ENCODE measurements at places on chromosomes 5 and 9.

- no peak overlapping the region for H3K4me3 ChIP-seq
- no peak overlapping the region for H3K27ac ChIP-seq
- no peaks in the 10 kb centered on the region for H3K27me3 ChIP-seq
- no peaks in the 10 kb centered on the region for H3K36me3 ChIP-seq
- DNase-seq = no peak
These were observed 181.5 kb upstream of the TYRP1 start for GRCh38 chr9:12511726-12512125.

- no peaks in the 10 kb centered on the region for H3K27me3 ChIP-seq
- H3K4me1 ChIP-seq = no peaks in the 10 kb centered on the region
- no peak overlapping the region for H3K27ac ChIP-seq
These were observed 32.3 kb downstream of the ACOT12 start for GRCh38 chr5:81361600-81361999.

GRCh38 chr5:7087719-7088297, 308.1 kb upstream of the ADCY2 start:
- no peak overlapping the region for H3K27ac ChIP-seq
- H3K27me3 ChIP-seq = no peaks in the 10 kb centered on the region
- no peaks in the 10 kb centered on the region for H3K4me1 ChIP-seq
- DNase-seq = no peak
- no peak overlapping the region for H3K4me3 ChIP-seq

DNA sequence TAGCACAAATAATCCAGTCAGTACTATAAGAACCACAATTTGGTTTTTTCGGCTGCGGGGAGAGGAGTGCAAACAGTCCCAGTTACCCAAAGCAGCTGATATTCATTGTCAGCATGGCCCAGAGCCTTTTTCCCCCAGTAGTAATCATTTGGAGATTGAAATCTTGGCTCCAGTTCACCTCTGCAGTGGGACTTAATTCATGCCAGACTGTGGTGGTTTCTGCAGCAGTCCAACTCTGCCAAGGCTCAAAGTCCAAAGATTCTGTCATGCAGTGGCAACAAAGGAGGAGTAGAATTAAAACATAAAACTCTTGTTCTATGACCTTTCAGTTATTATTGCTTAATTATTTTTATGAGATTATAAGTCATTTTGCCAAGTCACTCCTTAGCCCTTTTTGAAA, 25.0 kb upstream of the TRIM36 start:
- no peaks in the 10 kb centered on the region for H3K36me3 ChIP-seq
- no peaks in the 10 kb centered on the region for H3K4me1 ChIP-seq
- H3K4me3 ChIP-seq = no peak overlapping the region

DNA sequence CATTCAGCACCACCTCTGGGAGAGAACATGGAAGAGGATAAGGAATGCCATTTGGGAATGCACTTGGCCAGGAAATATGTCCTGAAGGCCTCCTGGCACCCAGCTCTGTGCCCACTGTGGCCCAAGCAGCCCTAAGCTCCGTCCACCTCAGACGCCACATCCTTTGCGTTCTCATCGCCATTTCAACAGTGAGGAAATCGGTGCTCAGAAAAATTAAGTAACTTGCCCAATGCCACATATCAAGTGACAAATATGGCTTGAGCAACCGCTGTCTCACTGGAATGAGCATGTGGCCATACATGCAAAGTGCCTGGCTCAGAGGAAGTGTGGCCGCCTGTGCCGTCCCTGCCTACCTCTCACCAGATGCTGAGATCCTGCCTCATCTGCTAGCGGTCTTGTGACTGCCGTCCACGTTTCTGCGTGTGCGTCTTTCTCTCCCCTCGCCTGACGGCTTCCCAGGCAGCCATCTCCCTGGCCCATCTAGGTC, 984 bp upstream of the DOK3 start:
- H3K36me3 ChIP-seq = peaks cover 20% of the 10 kb centered on the region
- H3K4me1 ChIP-seq = peaks cover 2% of the 10 kb centered on the region
- no peak overlapping the region for H3K4me3 ChIP-seq
- H3K27me3 ChIP-seq = no peaks in the 10 kb centered on the region
- H3K27ac ChIP-seq = no peak overlapping the region
- DNase-seq = no peak

DNA sequence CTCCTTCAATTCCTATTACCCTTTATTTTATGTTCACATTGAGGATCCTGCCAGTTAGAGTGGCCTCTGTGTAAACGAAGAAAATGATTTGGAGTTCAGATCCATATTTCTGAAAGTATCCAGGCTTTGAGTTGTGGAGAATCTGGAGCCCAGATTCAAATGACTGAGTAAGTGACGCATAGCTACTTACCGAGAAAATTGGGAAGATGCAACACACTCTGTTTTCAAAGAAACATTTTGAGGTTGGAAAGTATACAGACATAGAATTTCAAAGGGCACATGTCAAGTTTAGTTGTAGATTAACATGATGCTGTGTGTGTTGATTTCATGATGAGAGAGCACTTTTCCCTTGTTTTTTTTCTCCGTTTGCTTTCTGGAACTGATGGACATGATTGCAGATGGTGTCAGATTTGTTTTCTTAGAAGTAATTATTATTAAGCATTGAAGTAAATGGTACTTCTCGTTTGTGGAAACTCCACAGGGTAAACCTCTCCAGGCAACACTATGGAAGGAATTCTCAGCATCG, 148.1 kb downstream of the KDM4C start:
- no peak for DNase-seq
- H3K36me3 ChIP-seq = no peaks in the 10 kb centered on the region
- no peaks in the 10 kb centered on the region for H3K4me1 ChIP-seq

DNA sequence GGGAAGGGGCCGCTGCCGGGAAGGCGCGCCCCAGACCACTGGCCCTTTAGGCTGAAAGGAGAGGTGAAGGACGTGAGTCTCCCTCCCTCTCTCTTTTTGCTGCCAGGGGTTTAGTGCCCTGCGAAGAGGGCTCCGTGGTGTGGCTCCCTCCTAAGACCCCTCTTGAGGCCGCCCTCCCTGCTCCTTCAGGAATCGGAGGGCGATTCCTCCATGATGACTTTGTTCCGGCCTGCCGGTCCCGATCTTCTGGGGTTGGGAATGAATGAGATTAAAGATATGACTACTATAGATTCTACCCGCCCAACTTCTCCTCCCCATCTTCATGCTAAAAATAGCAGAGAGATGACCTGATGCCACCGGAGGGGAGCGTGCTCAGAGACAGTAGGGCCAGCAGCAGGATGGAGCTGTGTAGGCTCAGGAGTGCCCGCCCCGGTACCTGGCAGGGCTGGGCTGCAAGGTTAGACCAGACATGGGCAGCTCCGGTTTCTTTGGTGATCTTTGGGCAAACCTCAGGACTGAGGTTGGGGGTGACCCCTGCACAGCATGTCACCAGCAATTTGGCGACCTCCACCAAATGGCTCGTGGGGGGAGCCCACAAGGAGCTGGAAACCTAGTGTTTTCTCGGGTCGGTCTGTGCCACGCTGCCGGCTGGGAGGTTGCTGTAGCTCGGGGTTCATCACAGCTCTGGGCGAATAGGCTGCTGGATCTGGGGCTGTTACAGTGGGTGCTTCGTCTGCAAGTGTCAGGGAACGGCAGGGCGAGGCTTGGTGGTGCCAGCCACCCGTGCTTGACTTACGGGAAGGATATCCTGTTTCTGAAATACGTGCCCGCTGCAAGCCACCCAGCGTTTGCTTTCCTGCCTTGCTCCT, 1.7 kb downstream of the OLFM1 start:
- no peaks in the 10 kb centered on the region for H3K4me1 ChIP-seq
- no peak for DNase-seq
- H3K27ac ChIP-seq = no peak overlapping the region
- no peaks in the 10 kb centered on the region for H3K36me3 ChIP-seq
- peak overlapping the region; percentile 49 for H3K4me3 ChIP-seq

- no peaks in the 10 kb centered on the region for H3K27me3 ChIP-seq
- DNase-seq = no peak
- no peaks in the 10 kb centered on the region for H3K36me3 ChIP-seq
- no peak overlapping the region for H3K4me3 ChIP-seq
- H3K27ac ChIP-seq = no peak overlapping the region
These were observed 258.3 kb upstream of the ADAMTSL1 start for GRCh38 chr9:18215626-18216025.

DNA sequence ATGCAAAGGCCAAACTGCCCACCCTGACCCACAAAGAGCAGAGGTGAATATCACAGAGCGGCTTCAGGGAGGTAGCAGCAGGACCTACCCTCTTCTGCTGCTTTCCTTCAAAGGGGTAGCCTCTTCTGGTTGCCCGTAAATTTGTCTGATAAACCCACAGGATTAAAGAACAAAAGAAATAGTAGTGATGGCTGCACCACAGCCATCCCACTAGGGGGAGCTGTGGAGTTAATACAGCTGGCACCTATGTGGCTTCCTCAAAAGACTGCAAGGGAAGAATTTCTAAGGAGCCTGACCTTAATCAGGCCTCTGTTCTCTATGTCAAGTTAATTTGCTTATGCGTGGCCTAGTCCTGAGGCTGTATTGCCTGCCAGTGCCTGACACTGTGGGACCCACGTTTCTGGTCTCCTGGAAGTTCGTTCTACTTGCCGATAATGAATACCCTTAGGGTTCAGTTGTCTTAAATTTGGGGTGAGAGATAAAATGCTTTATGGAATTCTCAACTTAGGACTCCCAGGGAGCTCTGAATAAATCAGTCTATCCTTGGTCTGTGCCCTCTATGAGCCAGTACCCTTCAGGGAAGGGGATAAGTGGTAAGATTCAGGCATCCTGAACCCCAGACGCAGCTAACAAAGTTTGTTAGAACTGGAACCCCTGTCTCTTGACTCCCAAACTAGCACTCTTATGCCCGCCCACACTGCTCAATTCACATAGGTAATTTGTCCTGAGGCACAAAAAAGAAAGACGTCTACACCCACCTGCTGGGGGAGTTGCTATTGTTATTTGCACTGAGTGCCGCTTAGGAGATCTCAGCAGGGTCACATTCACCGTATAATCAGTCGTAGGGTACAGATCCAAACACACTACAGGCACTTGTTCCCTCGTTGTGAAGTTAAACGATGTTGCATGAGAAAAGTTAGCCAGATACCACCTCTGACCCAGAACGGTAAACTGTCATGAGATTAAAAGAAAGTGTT, 77.1 kb downstream of the SUSD1 start:
- no peaks in the 10 kb centered on the region for H3K4me1 ChIP-seq
- DNase-seq = no peak
- H3K4me3 ChIP-seq = no peak overlapping the region
- H3K27ac ChIP-seq = no peak overlapping the region
- no peaks in the 10 kb centered on the region for H3K27me3 ChIP-seq
- H3K36me3 ChIP-seq = no peaks in the 10 kb centered on the region

DNA sequence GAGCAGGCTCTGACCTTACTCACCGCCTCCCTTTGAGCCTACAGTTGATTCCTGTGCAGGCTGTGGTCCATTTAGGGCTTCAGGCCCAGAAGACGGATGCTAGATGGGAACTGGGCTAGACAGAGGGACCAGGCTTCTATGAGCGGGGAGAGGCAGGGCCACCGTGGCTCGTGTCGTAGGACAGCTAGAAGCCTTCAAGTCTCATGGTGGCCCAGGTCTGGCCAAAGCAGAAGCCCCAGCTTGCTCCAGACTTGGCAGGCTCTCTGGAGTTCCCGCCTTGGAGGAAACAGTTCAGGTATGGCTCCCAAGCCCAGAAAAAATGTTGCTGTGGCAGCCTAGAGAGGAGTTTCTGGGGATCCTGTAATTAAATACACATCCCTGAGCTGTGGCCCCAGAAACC, 10.9 kb upstream of the NR5A1 start:
- no peak overlapping the region for H3K4me3 ChIP-seq
- no peaks in the 10 kb centered on the region for H3K36me3 ChIP-seq
- no peaks in the 10 kb centered on the region for H3K4me1 ChIP-seq
- no peak for DNase-seq
- H3K27me3 ChIP-seq = no peaks in the 10 kb centered on the region
- H3K27ac ChIP-seq = no peak overlapping the region

DNA sequence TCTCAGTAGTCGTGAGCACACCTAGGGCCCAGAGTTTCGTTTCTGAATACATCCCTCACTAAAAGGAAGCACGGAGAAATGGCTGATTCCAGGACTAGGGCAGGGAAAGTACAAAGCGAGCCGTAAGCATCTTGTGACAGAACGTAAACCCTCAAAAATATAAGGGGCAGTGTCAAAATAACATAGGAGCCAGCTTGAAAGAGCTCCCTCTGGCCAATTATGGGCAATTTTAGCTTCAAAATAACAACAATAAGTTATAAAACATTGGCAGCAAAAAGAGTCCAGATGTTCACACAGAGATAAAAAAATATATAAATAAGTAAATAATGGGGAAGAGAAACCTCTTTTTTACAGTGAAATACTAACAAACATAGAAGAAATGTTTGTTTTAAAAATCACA, 18.5 kb upstream of the GLIS3 start:
- no peak overlapping the region for H3K27ac ChIP-seq
- no peaks in the 10 kb centered on the region for H3K4me1 ChIP-seq
- H3K27me3 ChIP-seq = no peaks in the 10 kb centered on the region
- H3K36me3 ChIP-seq = no peaks in the 10 kb centered on the region

- H3K27me3 ChIP-seq = peaks cover 3% of the 10 kb centered on the region
- H3K4me1 ChIP-seq = no peaks in the 10 kb centered on the region
- no peaks in the 10 kb centered on the region for H3K36me3 ChIP-seq
These were observed at the start of gene DPYSL3 for GRCh38 chr5:147509710-147510651. Gene DPYSL3, minus strand, starts transcription at chr5:147510068. Its CDS starts 210 bp downstream, at chr5:147509858.

- H3K27me3 ChIP-seq = no peaks in the 10 kb centered on the region
- no peak for DNase-seq
- no peaks in the 10 kb centered on the region for H3K4me1 ChIP-seq
- H3K4me3 ChIP-seq = no peak overlapping the region
These were observed 66.7 kb downstream of the PSD2 start for GRCh38 chr5:139862313-139862712.

DNA sequence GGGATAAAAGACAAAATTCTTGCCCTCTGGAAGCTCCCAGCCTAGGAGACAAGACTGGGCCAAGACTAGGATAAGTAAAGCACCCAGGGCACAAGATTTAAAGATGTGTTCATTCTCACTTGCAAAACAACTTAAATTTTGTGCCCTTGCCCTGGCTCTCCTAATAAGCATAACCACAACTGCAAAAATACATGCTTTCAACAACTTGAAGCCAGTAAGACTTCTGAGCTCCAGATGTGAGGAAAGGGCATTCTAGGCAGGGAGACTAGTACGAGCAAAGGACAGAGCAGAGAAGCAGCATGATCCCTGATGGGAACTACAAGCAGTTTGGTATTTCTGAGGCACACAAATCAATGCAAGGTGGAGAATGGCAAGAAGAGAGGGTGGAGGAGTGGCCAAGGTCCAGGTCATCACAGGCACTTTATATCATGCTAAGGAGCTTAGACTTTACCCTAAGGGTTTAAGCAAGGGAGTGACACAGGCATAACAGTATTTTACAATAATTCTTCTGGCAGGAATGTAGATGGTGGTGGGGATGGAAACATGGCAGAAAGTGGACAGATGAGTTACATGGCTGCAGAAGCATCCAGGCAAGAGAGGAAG, 30.1 kb upstream of the SIL1 start:
- DNase-seq = no peak
- no peak overlapping the region for H3K4me3 ChIP-seq

GRCh38 chr5:6224406-6224805, 153.9 kb downstream of the MED10 start:
- no peaks in the 10 kb centered on the region for H3K4me1 ChIP-seq
- H3K36me3 ChIP-seq = no peaks in the 10 kb centered on the region
- no peak overlapping the region for H3K4me3 ChIP-seq
- no peak overlapping the region for H3K27ac ChIP-seq

GRCh38 chr9:23741351-23741750, 84.7 kb downstream of the ELAVL2 start:
- H3K36me3 ChIP-seq = no peaks in the 10 kb centered on the region
- no peak for DNase-seq
- H3K27ac ChIP-seq = no peak overlapping the region
- no peak overlapping the region for H3K4me3 ChIP-seq

Measured in breast epithelium (tissue), 4 donors.